WERI-Rb-1 (cell line): ENCODE measurements at places on chromosomes 2 and 18.
A peak's percentile ranks its signal among the peaks of the same experiment; 100 is the strongest.

DNA sequence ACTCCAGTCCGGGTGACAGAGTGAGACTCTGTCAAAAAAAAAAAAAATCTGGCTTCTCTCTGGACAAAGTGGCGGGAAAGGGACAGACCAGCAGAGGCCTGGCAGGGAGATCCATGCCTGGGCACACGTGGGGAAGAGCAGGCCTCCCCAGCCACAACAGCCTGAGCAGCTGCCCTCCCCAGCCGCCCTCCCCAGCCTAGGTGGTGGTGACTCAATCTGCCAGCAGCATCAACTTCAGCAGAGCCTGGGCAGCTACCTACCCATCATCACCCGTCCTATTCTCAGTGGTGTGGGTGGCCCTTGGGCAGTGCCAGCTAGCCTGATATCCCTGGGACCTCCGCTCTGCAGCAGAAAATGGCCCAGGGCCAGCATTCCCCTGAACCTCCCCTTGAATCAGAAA lies 612.4 kb downstream of the FBXO15 start:
- DNase-seq, result no peak

- DNase-seq, result peak; percentile 53
Measured at GRCh38 chr2:134491771-134492441, 226.9 kb downstream of the TMEM163 start.

- DNase-seq, result no peak
Measured at GRCh38 chr2:45647986-45648520, 3.4 kb upstream of the PRKCE start.

DNA sequence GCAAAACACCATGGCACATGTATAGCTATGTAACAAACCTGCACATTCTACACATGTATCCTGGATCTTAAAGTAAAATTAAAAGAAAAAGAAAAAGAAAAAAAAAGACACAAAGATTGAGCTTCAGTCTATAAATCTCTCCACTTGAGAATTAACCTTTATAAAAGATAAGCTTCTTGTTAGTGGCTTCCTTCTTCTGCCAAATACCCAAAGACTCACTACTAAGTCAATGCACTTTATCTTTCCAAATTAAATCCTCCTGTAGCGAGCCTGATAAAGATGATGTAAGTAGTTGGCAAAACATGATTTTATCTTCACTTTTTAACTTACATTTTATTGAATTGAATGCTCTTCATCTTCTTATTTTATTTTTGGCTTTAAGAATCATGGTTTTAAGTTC lies 349.9 kb downstream of the TRIB2 start:
- DNase-seq, result no peak

DNA sequence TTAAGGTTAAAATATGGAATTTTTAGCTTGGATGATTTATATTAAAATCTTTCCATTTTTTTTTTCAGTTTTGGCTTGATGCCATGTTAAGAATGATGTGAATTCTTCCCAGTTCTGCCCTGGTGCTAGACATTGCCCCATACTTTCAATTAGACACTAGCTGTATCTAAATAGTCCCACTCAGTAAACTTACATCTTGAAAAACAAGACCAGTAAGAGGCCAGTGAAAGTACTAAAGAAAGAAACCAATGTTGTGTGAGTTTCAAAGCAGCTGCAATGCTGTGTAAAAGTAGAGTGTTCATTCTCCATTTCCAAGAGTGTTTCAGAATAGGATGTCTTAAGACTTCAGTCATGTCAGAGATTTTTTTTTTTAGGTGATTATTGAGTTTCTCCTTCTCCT lies 40.0 kb upstream of the CYBRD1 start:
- no peak for DNase-seq

- DNase-seq, result no peak
Measured at GRCh38 chr2:169741-170140, 94.1 kb downstream of the SH3YL1 start.

GRCh38 chr2:72173640-72174321 lies 26.1 kb upstream of the CYP26B1 start:
- DNase-seq, result no peak

DNA sequence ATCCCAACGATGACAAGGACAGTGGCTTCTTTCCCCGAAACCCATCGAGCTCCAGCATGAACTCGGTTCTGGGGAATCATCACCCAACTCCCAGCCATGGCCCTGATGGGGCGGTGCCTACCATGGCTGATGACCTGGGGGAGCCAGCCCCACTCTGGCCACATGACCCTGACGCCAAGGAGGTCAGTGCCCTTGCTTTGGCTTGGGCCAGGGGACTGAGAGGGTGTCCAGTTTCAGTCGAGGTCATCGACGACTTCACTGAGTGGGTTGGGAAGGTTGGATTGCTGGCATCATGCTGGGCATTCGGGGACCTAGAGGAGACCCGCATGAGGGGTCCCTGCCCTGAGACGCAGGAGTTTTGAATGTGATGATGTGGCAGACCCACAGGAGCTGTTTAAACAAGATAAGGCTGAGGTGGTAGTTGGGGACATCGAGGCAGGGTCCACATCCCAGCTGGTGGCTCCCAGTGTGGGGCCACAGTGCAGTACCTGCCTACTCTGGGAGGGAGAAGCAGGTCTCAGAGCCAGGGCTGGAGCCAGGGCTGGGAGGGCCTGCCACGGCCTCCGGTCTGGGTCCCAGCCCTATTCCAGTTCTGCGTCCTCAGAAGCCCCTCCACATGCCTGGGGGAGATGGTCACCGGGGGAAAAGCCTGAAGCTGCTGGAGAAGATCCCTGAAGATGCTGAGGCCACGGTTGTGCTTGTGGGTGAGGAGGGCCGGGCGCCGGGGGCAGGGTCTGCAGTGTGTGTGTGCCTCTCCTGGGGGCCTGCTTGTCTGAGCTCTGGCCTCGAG lies 6.0 kb downstream of the SLC4A3 start:
- DNase-seq, result no peak

DNA sequence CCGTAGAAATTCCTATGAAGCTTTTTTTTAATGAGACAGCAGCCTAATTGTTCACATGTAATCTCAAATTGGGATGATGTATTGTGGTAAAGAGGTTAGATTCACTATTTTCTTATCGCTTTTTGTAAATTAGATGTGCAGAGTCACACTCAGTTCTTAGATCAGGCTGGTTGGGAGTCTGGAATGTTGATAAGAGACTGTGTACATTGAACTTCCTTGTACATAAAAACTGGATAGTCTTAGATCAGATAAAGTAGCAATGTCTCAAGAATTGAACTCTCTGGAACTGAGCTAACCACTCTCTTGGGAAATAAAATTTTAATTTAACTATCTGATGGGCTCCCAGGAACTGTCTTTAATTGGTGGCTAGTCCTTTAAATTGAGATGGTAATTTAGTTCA lies 108.1 kb upstream of the MSTN start:
- no peak for DNase-seq

DNA sequence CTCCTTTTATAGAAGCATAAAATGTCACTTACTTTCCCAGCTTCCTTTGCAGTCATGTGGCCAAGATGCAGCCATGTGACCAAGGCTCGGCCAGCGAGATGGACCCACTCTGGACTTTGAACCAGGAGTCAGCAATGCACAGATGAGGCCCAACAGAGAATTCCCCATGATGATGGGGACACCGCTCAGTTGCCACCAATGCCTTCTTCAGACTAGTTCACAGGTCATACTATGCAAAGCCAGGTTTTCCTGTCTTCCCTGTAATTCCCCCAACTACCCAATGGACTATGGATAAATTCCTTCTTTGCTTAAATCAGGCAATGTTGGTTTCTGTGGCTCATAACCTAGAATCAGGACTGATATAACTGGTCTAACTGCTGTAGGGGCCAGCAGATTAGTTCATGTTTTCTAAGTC lies 22.5 kb upstream of the REL start:
- DNase-seq, result no peak

DNA sequence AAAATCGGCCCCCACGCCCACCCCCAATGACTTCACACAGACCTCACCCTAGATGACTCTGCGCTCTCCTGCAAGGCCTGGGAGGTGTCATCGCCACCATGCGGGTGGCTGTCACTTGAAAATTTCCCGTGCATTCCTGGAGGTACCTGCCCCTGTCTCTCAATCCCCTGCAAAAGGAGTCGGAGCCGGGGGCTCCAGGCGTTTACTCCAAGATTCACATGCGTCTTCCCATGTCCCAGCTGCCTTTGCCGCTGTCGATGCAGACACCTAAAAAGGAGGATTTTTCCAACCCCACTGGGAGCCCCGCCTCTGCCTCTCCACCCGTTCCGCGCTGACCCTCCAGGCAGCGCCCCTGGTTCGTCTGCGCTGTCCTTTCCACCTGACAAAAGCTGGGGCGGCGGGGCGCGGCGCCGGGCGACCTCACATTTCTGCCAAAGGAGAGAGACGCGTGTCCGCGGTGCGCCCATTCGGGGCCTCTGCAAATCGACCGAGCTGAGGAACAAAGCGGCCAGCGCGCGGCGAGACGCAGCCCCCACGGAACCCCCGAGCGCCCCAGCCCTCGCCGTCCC lies 667 bp downstream of the REEP1 start:
- DNase-seq, result peak; percentile 23

DNA sequence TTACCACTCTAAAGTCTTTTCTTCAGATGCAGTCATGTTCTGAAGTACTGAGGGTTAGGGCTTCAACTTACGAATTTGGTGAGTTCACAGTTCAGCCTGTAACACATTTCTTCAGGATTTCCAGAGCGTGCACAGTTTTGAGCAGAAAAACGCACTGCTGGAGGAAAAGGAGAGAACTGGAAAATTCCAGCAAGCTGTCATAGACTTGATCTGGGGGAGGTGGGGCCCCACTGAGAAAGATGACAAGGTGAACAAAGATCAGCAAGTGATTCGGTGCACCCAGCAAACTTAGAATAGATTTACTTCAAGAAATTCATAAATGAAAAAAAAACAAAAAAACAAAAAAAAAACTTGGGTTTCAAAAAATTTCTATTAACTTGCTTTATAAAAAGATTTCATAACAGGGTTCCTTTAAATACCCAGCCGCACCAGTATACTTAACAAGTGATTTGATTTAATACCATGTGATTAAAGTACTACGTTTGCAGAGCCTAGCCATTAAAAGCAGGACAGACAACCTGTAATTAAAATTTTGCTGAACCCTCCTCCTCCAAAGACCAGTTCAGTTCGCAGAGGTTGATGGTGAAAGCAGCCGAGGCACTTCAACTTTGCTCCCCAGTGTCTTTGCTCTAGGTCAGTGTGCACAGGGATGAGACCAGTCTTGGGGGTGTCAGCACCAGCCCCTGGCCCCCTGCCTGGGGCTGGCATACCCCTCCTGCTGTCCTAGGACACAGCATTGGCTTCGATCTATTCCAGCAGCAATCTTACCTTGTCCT lies 30.5 kb downstream of the CTIF start:
- no peak for DNase-seq

GRCh38 chr2:45652090-45653031 lies 886 bp downstream of the PRKCE start:
- no peak for DNase-seq

GRCh38 chr2:240259201-240259923 lies 118.9 kb upstream of the OTOS start:
- peak; percentile 3 for DNase-seq

GRCh38 chr2:25712455-25712854 lies 39.1 kb upstream of the DTNB start:
- DNase-seq, result no peak

DNA sequence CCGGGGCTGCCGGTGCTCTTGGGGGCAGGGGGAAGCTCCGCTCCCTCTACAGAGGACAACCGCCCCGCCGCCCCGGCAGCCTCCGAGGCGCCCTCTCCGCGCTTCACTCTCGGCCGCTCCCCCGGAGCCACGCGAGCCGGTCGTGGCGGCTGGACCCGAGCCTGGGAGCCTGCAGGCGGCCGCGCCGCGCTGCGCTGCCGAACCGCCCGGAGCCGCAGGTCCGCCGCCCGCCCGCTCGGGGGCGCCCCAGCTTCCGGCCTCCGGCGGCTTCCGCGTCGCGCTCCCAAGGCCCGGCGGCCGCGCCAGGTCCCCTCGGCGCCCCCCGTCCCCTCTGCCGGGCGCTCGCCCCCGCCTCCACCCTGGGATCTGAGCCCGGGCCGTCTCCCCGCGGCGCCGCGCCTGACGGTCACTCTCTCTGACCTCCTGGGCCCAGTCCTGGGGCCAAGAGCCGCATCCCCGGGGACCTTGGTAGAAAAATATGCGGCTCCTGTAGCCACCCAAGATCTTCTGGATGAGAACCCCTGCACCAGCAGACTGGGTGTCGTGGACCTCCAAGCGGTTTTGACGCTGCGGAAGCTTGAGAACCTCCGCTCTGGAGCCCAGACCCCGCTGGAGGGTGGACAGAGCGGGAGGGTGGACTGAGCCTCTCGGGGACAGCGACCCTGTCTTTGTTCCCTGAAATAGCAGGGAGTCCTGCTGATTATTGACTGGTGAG lies 44.3 kb downstream of the SERTAD2 start:
- DNase-seq, result no peak

DNA sequence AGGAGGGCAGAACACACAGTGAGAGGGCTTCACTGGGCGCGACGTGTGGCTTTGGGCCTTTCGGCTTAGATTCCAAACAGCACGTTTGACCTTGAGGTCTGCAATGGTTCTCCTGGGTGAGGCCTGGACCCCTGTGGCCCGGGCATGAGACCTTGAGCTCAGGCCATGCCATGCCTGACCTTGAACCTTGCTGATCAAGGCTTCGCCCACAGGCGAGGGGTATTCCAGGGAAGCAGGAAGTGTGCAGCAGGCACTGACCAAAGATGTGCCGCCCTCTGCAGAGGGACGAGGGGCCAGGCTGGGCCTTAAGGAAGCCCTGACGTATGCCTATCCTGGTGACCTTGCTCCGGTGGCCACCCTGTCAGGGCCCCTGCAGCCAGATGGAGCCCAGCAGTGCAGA lies 178.3 kb upstream of the HDAC4 start:
- DNase-seq, result no peak

GRCh38 chr2:68846091-68846490 lies 25.1 kb downstream of the BMP10 start:
- no peak for DNase-seq

GRCh38 chr2:68426848-68427579 lies 40.1 kb downstream of the FBXO48 start:
- no peak for DNase-seq
